ENCODE measurements at places on chromosomes 16 and 17. TPM values are rescaled to one million over a fixed set of nuclear protein-coding genes. Genes with fewer than 3 reads are reported as not detected.

DNA sequence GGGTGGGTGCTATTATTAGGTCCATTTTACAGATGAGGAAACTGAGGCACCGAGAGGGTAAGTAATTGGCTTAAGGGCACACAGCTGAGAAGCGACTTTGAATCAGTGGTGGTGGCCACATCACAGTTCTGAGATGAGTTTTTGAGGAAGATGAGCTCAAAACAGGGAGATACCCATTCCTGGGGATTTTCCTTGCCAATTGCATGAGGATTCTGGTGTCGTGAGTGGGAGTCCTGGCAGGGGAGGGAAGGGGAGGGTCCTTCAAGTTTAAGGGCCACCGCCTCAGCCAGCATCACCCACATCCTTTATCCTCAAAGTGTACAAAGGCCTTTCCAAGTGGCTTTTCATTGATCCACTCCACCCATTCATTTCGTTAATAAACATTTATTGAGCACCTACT lies 45.3 kb downstream of the IL21R start:
- DNase-seq: no peak

GRCh38 chr17:33196883-33197282 lies 96.2 kb downstream of the ASIC2 start:
- DNase-seq: no peak

DNA sequence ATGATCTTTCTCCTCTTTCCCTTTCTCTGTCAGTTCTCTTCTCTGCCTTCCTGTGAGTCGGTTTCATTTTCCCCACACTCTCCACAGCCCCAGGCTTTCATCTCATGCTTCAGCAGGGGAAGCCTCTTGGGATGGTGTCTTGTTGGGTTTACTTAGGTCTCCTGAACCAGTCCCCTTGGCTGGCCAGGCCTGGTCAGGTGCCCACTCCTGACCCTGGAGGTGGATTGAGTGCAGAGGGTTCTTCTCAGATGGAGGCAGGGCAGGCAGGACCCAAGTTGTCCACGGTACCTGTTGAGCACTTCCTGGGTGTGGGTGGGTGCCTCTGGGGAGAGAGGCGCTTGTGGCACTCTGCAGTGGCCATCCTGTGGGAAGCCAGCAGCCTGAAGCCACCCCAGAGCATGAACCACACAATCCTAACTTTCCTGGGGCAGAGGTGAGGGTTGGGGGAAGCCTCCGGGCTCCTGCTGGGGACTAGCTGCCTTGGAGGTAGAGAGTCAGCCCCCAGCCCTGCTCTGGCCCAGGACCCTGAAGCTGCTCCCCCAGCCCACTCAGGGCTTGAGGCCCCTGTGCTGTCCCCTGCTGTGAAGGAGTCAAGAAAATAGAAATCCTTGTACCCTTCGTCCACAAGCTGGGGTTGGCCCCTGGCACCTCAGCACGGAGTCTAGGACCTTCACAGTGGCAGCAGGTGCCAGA lies 2.0 kb upstream of the RAP1GAP2 start:
- DNase-seq: no peak

DNA sequence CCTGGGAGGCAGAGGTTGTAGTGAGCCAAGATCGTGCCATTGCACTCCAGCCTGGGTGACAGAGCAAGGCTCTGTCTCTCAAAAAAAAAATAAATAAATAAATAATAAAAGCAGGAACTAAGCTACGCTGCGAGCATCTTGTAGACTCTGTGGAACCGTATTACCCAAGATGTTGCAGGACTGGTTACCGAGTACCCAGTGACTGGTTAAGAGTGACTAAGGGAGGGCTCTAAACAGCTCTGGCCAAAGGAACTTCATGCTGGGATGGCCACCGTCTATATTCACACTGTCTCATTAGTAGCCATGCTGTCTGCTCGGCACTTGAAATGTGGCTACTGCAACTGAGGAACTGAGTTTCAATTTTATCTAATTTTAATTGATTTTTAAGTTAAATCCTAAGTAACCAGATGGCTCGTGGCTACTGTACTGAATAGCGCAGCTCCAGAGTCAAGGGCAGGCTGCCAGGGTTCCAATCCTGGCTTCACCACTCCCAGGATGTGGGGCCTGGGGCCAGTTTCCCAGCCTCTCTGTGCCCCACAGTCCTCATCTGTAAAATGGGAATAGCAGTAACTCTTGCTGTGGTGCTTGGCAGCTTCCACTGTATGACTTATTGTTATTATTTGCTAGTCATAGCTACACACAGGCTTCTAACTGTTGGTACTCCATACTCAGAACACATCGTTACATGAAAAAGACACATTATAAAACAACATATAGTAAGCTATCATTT lies 3.0 kb downstream of the NTAN1 start:
- DNase-seq: no peak

GRCh38 chr17:60395508-60396065 lies 3.7 kb upstream of the USP32 start:
- DNase-seq: no peak

- DNase-seq: no peak
Measured at GRCh38 chr17:2419486-2419885, 18.6 kb upstream of the MNT start.

- DNase-seq: no peak
Measured at GRCh38 chr17:74603037-74603635, 11.1 kb upstream of the CD300LD start.

- peak; percentile 62 for DNase-seq
Measured at GRCh38 chr17:74987909-74988711, 678 bp downstream of the CDR2L start.

- no peak for DNase-seq
Measured at GRCh38 chr17:77325577-77326075, 184.9 kb downstream of the SEC14L1 start.

Gene RHBDF1
- 5.3 TPM for total RNA-seq

Gene B3GNT9
- total RNA-seq: 1.7 TPM

Gene DNAI2
- 0.45 TPM for total RNA-seq

Gene KRT20
- total RNA-seq: 0.82 TPM

Gene HASPIN
- 2.6 TPM for total RNA-seq

All from cerebellum (tissue), 4 donors.